Bronchial epithelial cell (primary cell): ENCODE measurements at places on chromosomes 16 and 17. TPM values are rescaled to one million over a fixed set of nuclear protein-coding genes. Genes with fewer than 3 reads are reported as not detected.

DNA sequence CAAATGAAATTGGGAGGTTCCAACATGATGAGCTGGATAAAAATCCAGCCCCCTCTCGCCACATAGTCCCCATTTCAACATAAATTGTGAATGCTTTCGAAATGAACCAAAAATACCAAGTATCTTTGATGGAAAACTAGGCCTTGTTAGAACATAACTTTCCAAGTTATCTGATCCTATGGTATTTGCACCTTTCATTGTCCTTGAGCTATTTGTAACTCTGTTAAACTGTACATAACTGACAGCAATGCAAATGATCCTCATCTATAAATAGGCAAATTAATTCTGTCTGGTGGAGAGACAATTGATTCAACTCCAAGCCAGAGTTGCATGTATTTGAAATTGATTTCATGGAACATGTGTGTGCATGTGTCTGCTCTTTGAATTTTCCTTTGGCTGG, 18.2 kb downstream of the CMTM4 start:
- DNase-seq = no peak

DNA sequence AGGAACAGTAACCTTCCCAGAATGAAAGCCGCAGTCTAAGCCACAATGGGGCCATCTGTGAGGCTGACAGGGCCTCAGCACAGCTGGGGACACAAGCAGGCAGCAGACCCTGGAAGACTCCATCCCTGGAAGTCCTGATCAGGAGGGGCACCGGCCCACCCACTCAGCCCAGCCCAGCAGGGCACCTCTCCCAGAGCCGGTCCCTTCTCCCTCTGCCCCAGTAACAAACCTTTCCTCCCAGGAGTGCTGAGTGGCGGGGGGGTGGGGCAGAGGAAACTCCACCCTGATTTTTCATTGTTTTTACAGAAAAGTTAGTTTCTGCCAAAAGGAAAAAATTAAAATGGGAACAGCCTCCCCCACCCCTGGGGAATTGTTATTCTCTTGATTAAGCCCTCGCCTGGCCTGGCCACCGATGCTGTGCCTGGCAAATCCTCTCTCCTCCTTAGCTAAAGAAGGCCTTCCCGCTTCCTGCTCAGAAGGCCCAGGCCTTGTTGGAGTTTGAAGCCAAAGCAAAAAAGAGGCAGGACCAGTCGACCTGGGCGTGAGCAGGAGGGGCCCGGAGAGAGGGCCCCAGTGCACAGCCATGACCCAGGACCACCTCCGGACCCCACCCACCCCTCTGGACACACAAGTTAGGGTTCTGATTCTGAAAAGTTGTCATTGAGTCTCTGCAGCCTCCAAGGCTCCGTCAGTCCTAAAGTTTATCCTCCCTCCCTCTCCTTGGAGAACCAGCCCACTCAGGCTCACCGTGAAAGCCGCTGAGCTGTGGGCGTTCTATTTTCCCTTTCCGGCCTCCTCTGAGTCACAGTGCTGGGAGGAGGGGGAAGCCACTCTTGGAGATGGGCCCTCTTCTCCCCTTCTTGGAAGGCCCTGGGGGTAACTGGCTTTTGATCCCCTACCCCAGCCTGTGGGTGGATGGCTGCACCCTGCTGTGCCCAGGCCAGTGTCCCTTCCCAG, 128.4 kb upstream of the TNRC6C start:
- DNase-seq = no peak

GRCh38 chr16:67154578-67155294, 3.9 kb upstream of the B3GNT9 start:
- no peak for DNase-seq

The NPB gene
- 0.26 and 0.51 TPM in 2 replicates for total RNA-seq
